Right kidney (tissue), 9 donors: ENCODE measurements at places on chromosomes 11 and 22.

DNA sequence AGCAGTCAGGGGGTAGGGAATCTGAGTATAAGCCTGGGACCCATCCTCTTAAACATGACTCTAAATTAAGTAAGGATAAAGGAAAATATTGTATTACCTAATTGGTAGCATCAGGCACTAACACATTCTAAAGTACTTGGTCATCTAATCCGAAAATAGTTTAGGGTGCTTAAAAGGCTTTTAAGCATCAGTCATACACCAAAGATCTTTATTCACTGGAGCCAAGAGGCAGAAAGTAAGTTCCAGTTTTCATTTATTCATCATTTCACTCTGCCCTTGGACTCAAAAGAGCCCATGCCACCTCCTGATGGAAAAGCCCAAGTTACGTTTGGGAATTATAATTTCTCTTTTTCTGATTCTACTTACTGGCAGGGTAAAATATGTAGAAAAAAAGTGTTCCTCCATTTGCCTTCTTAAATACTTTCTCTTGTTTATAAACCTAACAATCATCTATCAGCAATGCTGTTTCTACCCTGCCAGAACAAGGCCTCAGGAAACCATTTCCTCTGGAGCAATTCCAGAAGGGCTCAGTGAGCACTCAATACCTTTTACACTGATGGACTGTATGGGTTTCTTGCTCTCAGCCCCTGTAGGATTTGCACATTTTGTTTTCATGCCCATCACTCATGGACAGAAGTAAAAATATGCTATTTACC, 120.1 kb upstream of the SLC5A12 start:
- DNase-seq = no peak

DNA sequence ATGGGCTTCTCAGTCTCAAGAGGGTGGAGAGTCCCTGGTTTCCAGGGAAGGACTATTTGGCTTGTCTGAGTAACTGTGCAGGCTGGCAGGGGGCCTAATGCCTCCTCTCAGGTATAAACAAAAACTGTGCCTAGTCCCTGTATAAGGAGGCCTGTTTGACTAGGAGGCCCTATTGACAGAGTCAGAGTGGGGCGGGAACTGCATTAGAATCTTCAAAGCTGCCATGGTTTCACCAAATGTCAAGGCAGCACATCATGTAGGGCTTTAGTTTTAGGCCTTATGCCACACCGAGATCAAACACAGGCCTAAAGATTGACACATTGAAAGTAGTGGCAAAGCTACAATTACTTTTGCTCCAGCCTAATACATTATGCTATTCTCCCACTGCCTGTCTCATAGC, 611.5 kb upstream of the B3GAT1 start:
- DNase-seq = no peak

DNA sequence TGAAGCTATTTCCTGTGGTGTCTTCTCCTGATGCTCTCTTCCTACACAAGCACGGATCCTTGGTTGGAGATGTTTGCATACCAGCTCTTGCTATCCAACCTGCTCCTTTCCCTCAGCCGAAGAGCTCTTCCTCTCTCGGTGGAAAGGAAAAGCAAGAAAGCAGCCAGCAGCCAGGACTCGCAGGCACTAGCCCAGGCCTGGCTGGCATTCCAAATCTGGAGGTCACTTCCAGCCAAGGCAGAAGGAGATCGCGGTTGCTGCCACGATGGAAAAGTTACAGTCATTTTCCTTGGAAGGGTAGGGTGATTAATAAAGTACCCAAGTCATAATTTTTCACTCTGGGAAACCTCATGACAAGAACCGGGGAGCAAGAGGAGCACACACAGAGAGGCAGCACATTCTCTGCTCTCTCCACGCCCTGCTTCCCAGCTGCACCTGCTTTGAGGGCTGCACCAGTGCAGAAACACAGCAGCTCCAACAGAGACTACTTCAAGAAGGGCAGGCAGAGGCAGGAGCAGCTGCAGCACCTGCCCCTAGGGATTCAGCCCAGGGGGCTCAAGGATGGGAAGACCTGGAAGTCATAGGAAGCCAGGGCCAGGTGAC, 399.3 kb downstream of the CADM1 start:
- no peak for DNase-seq

GRCh38 chr11:60206616-60207015, 23.7 kb upstream of the MS4A6A start:
- no peak for DNase-seq

DNA sequence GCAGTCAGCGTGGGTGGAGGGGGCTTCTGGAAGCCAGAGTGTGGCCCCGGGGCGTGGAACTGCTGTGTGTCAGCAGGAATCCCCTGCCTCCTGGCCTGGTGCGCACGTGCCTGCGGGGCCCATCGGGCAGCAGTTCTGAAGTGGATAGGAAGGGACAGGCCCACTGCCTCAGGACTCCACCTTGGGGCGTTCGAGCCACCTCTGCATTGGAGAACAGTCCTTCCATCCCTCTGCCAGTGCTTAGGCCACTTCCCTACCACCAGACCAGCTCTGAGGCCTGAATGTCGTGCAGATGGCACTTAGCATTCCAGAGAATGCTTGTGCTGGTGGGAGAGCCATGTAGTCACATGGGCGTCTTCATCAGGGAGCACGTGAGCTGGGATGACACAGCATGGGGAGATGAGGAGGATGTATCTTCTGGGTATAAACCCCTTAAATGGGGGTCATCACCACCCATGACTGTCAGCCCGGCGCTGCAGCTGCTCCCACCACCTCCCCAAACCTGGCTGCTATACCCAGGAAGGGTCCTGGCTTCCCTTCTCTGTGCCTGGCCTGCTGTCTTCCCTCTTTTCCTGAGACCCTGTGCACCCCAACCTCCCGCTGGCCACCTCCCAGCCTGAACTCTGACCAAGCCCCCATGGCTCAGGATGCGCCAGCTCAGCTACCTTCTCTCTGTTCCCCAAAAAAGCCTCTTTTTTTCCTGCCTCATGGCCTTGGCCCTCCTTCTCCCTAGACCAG, 9.7 kb downstream of the INCENP start:
- DNase-seq = no peak

DNA sequence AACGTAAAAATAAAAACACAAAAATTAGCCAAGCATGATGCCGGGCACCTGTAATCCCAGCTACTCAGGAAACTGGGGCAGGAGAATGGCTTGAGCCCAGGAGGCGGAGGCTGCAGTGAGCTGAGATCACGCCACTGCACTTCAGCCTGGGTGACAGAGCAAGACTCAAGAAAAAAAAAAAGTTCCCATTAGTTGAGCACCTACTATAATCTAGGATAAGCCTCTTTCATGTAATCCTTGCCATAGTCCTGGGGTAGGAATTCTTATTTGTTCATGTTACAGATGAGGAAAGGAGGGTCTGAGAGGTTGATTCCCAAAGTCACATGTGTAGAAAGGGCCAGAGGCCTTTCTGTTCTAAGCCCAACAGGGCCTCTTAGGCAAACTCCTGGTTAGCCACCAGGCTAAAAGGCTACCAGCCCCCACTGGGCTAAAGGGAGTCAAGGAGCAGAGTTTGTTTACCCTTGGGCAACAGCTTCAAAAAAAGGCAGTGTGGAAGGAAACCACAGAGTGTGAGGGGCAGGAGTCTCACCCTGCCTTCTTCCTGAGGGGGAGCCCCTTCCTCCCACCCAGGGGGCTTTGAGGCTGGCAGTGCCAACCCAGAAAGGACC, 21.6 kb upstream of the CSNK1E start:
- DNase-seq = no peak

DNA sequence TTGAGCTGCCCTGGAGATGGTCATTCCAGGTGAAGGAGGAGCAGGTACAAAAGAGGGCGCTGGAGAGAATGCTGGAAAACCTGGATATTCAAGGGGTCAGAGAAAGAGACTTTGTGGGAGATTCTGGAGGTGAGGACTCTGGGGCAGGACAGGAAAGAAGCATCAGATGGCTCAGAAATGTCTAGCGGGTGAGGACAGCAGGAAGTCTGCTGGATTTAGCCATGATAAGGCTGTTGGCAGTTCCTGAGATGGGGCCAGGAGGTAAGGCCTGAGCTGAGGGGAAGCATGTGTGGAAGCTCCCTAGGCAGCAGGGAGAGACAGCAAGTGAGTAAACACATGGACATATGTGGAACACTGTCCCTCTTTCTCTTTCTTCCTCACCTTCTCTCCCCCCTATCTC, 1.5 kb downstream of the UPB1 start:
- no peak for DNase-seq

GRCh38 chr11:14619603-14620531, 23.7 kb upstream of the PDE3B start:
- no peak for DNase-seq

GRCh38 chr22:45296628-45297297, 12.0 kb downstream of the UPK3A start:
- no peak for DNase-seq

DNA sequence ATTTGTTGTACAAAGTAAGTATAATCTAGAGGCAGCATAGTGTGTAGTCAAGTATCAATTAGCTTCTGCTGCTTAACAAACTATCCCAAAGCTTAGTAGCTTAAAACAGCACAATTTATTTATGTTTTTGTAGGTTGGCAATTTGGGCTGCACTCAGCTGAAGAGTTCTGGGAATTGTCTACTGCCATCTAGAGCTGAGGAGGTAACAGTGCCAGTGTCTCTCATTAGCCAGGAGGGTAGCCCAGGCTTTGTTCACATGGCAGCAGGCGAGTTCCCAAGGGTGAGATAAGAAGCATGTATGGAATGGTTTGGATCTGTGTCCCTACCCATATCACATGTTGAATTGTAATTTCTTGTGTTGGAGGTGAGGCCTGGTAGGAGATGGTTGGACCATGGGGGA, 45.8 kb upstream of the SLN start:
- no peak for DNase-seq

DNA sequence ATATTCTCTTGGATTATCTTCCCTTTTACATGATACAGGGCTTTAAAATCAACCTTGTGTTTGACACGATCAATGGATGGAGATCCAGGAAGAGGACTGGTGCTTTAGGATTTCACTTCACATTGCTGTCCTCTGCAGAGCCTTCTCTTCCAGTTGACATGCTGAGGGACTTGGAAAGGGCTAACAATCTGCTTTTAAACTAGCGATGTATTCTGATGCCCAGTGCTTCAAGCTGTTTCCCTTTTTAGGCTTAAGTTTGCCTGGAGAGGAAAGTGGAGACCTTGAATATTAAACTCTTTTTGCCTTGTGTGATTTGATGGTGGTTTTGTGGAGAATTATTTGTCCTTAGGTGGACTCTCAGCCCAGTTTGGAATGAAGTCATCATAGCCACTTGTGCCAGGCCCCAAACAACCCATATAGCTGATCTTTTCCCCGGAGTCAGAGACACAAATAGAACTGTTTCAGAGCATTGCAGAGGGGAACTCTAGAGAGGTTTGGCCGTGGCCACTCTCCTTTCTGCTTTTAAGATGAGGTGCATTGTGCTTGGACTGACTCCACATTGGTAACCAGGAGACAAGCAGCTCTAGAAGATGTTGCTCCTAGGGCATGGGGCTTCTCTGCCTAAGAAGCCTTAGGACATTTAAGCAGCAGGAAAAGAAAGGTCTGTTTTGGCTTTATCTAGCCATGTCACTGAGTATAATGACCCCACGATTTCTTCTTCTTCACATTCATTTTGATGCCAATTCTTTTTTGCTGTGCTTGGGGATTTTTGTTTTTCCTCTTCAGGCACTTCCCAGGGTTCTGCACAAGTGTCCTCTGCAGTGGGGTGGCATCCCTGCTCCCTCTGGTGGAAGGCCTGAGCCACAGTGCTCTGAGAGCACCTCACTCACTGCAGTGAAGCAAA, 152.8 kb downstream of the NCAM1 start:
- DNase-seq = peak; percentile 46

- no peak for DNase-seq
These were observed 17.3 kb downstream of the TRMU start for GRCh38 chr22:46352691-46353386.

GRCh38 chr11:117819096-117820040, 5.2 kb downstream of the FXYD2 start:
- DNase-seq = peak; percentile 72

DNA sequence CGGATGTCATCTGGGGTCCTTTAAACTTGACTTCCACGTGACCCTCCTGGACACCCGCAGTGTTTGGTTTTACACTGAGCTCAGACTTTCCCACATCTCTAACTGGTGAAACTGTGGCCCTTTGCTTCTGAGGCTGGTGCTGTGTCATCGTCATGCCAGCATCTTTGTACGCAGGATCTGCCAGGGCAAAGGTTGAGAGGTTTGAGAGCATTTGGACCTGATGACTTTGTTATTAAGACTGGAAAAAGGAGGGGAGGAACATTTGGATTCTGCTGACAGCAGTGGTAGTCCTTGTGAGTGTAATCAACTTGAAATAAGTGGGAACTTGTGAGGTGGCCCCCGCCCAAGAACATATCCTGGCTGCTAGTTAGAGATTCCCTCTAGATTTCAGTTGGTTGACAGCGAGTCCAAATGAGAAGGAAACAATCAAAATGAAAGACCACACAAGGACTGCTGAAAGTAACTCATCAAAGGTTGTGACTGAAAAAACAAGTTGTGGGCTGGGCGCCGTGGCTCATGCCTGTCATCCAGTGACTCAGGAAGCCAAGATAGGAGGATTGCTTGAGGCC, 102.5 kb downstream of the KIAA1671 start:
- DNase-seq = no peak

DNA sequence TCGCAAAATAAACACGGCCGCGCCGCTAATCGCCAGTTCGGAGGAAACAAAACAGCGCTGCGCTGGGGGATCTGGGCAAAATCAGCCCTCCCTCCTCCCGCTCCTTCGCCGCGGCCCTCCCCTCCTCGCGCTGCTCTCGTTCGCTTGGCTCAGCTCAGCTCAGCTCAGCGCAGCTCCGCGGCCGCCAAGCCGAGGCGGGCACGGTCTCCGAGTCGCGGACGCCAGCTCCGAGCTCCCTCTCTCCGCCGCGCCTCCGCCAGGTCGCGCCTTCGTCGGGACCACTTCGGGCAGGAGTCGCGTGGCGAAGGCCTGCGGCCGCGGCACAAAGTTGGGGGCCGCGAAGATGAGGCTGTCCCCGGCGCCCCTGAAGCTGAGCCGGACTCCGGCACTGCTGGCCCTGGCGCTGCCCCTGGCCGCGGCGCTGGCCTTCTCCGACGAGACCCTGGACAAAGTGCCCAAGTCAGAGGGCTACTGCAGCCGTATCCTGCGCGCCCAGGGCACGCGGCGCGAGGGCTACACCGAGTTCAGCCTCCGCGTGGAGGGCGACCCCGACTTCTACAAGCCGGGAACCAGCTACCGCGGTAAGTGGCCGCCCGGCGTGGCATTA, at the start of gene SPON1:
SPON1 (plus strand) TSS at position 162 of the 607 bp plus-strand sequence; CDS start at position 344, 182 bp downstream.
- peak; percentile 93 for DNase-seq

- no peak for DNase-seq
These were observed 5.6 kb downstream of the SYTL2 start for GRCh38 chr11:85805387-85805786.

- DNase-seq = no peak
These were observed 12.1 kb downstream of the BTBD10 start for GRCh38 chr11:13450832-13451397.
